ENCODE measurements at places on chromosomes 16 and 17.

DNA sequence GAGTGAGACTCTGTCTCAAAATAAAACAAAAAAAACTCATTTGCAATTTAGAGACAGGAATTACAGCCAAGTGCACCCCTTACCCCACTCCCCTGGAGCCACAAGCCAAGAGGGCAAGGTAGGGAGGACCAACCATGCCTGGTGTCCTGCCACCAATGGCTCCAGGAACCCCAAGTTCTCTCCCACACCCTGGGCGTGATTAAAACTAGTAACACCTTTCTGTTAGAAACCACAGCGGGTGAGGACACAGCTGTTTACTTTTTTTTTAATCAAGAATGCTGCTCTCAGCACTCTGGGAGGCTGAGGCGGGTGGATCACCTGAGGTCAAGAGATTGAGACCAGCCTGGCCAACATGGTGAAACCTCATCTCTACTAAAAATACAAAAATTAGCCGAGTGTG, 38.1 kb downstream of the ANKRD11 start:
- H3K27ac ChIP-seq = peak overlapping the region; percentile 69
- DNase-seq = peak; percentile 77
- no peaks in the 10 kb centered on the region for H3K27me3 ChIP-seq
- no peak overlapping the region for H3K4me3 ChIP-seq

- H3K4me3 ChIP-seq = no peak overlapping the region
- H3K4me1 ChIP-seq = no peaks in the 10 kb centered on the region
- H3K27ac ChIP-seq = no peak overlapping the region
These were observed 21.4 kb downstream of the NPLOC4 start for GRCh38 chr17:81615401-81615930.

- 0 out of 2 replicates have a peak, but pooled peaks cover 5% of the 10 kb centered on the region for H3K4me1 ChIP-seq
- no peaks in the 10 kb centered on the region for H3K36me3 ChIP-seq
- H3K27me3 ChIP-seq = no peaks in the 10 kb centered on the region
- H3K4me3 ChIP-seq = no peak overlapping the region
- H3K27ac ChIP-seq = no peak overlapping the region
These were observed 4.6 kb upstream of the STAT3 start for GRCh38 chr17:42392692-42393415.

DNA sequence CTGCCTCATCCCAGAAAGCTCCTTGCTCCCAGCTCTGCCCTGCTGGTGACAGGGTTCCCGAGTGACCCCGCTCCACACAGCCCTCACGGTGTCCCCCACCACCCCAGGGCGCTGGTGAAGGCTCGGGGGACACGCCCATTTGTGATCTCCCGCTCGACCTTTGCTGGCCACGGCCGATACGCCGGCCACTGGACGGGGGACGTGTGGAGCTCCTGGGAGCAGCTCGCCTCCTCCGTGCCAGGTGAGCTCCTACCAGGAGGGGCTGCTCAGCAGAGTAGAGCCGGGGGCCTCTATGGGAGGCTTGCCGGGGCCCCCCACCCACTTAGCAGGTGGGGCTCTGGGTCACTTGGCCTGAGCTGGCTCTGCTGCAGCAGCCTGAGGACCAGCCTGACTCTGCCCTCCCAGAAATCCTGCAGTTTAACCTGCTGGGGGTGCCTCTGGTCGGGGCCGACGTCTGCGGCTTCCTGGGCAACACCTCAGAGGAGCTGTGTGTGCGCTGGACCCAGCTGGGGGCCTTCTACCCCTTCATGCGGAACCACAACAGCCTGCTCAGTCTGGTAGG, 11.2 kb downstream of the GAA start:
- H3K27ac ChIP-seq = no peak overlapping the region
- H3K4me1 ChIP-seq = no peaks in the 10 kb centered on the region
- no peak for DNase-seq
- H3K27me3 ChIP-seq = peaks cover 98% of the 10 kb centered on the region

DNA sequence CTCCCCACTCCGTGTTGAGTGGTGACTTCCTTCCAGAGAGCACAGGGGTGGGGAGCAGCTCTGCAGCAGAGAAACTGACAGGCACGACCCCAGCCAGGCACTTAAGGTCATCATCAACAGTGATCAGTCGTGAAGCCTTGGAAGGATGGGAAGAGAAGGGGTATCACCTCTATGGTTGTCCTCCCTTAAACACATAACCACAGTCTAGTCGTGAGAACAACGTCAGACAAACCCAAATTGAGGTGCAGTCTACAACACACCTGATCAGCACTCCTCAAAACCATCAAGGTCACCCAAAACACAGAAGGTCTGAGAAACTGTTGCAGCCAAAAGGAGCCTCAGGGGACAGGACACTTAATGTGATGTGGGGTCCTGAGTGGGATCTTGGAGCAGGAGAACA, 68.3 kb downstream of the MPRIP start:
- no peaks in the 10 kb centered on the region for H3K4me1 ChIP-seq
- DNase-seq = no peak
- H3K4me3 ChIP-seq = no peak overlapping the region
- H3K36me3 ChIP-seq = no peaks in the 10 kb centered on the region
- no peak overlapping the region for H3K27ac ChIP-seq
